ENCODE measurements at places on chromosomes 12 and 14.

- no peak for DNase-seq
Measured at GRCh38 chr12:102708108-102708507, 208.9 kb downstream of the PAH start.

DNA sequence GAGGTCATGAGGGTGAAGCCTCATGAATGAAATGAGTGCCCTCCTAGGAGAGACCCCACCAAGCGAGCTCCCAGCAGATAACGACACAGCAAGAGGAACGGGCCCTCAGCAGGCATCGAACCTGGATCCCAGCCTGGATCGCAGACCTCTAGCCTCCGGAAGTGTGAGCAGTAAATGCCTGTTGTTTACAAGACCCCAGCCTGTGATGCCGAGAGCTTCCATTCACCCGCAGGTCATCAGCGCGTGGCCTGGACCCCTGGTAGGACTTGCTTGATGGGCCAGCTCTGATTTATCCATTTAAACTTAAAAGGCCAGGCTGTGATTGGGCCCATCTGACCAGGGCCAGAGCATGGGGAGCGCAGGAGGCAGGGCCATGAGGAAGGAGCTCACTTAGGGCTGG lies 7.0 kb downstream of the TMEM179 start:
- DNase-seq, result no peak

- no peak for DNase-seq
Measured at GRCh38 chr14:101359221-101360053, 201.9 kb upstream of the DIO3 start.

DNA sequence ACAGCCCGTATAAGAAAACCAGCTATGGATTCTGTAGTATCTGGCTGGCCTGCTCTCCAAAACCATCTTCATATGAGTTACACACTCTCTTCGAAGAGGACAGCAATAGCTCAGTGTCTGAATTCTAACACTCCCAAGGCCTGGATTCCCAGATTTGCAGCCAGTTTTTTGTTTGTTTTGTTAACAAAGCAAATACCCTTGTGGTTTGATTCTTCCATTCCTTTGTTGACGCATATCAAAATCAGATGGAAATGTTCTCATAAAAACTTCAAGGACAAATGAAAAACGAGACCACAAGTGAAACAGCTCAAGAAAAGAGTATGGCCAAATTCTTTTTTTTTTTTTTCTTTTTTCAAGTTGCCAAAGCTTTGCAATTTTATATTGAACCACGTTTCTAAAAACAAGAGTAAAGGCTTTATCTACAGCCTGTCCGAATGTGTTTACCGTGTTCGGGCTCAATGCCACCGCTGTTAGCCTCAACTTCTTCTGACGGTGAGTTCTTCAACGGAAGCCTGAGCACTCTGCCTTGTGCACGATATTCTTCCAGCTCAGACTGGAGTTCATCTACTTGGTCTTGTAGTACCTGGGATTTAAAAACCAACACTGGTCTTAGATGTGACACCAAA lies 67.5 kb downstream of the NIN start:
- DNase-seq, result no peak

DNA sequence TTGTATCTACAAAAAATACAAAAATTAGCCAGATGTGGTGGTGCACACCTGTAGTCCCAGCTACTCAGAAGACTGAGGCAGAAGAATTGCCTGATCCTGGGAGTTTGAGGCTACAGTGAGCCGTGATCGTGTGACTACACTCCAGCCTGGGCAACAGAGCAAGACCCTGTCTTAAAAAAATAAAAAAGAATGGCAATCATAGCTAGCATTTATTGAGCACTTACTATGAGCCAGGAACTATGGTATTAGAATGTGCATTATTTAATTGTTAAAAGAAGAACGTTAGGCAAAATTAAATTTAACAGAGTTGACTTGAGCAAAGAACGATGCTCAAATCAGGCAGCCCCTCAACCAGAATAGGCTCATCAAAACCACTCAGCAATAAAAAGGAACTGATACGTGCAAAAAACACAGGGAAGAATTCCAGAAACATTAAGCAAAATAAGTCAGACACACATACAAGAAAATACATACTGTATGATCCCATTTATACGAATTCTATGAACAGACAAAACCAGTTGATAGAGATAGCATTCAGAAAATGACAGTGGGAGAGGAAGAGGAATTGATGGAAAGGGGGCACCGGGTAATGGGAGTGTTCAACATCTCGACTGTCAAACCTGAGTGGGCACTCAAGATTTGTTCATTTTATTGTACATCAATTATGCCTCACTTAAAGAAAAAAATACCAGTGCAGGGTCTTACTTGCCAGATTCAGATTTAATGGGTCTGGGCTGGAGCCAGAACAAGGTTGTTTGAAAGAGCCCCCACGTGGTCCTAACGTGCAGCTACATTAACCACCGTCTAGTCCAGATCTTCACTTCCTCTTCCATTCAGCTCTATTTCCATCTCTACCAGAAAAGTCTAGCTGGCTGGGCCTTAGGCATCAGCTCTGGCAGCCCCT lies 8.0 kb downstream of the SCNN1A start:
- DNase-seq, result no peak

- DNase-seq, result no peak
Measured at GRCh38 chr14:99552572-99553216, 51.3 kb downstream of the CCDC85C start.

Measured in H54 (cell line).